Cardiac fibroblast (primary cell): ENCODE measurements at places on chromosomes 4 and X.

DNA sequence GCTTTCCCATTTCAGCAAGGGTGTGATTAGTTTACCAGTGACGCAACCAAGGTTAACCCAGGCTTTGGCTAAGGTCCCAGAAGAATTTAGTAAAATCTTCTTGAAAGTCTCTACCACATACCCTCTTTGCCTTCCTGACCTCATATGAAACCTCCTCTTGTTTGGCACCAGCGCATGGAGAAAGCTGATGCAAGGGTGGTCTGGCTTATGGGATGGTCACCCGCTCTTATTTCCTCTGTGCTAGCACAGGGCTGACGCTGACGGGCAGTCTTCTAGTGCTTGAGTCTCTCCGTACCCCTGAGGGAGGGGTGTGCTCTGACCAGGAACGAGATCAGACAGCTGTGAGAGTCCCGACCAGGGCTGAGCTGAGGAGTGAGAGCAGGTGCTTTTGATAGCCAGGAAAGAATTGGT lies 137.6 kb downstream of the TENM3 start:
- no peak for DNase-seq

DNA sequence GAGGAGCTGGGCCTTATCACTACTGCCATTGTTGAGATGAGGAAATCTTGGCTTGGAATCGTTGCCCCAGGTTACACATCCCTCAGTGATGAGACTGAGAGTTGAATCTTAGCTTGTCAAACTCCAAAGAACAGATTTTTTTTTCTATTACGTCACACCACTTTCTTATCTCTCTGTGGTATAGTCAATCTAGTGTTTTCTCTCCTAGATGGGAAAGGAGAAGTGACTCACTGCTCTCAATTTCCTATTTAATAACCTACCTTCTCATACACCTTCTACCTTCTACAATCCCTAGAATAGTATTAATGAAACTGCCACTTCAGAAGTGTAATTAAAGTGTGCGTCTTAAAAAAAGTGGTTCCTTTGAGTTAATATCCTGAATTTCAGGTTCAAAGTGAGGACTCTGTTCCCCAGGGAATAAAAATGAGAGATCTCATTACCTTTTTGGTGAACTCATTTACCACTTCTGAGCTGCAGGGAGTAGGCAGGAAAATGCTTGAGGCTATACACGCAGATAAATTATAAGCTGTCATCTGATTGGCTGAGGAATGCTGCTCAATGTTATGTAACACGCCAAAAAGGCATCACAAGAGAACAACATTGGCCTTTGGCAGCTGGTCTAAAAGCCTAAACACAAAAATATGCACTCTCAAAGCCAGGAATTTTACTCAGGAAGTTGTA lies 59.3 kb downstream of the MAD2L1 start:
- DNase-seq, result peak; percentile 90

GRCh38 chr4:136540747-136541146 lies 991.5 kb downstream of the PCDH18 start:
- no peak for DNase-seq

GRCh38 chr4:173017802-173018201 lies 150.8 kb upstream of the GALNT7 start:
- no peak for DNase-seq

DNA sequence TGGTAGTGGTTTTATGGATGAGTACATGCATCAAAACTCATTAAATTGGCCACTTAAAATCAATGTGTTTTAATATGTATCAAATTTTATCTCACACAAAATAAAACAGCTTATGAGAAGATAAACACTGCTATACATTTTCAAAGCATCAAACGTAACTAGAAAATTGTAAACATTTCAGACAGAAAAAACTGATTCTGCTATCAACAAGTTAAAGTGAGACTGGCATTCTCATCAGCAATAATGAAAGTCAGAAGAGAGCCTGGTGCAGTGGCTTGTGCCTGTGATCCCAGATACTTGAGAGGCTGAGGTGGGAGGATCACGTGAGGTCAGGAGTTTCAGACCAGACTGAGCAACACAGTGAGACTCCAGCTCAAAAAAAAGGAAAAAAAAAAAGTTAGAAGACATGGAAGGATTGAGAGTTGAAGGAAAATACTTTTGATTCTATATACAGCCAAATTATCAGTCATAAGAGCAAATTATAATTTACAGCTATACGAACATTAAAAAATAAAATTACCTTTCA lies 2.9 kb downstream of the TBCK start:
- no peak for DNase-seq

DNA sequence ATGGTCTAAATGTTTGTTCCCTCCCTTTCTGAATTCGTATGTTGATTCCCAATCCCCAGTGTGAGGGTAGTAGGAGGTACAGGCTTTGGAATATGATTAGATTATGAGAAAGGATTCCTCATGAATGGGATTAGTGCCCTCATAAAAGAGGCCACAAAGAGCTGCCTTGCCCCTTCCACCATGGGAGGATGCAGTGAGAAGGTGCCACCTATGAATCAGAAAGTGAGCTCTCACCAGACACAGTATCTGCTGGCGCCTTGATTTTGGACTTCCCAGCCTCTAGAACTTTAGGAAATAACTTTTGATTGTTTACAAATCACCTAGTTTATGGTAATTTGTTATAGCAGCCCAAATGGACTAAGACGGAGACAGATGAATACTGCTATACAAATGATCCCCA lies 3.6 kb downstream of the ATP10D start:
- DNase-seq, result no peak

DNA sequence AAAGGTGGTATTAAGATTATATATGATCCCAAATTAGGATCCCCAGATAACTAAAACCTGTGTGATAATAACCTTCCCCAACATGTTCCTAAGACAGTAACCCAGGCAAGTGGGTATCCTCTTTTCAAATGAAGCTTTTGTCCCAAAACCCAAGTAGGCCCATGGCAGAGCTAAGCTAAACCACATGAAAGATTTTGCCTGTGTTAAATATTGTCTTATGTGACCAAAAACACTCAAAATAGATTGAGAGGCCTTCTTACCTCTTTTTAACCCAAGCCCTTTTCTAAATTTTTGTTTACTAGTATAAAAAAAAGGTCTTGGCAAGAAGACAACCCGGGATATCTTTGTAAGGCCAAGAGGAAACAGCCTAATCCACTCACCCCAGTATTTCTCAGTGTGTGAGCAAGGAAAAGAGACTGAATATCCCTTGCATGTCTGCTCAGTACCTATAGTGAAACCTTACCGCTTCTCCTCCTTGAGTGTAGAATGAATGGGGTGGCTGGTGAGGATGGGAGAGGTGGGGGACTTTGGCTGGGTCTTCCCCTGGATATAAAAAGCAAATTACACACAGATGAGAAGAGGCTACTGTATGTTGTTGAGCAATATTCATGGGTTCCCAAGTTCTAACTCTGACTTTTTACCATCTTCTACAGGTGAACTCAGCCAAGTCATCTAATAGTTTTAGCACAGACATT lies 188.8 kb upstream of the BMP3 start:
- DNase-seq, result no peak

- no peak for DNase-seq
These were observed 15.0 kb upstream of the FRYL start for GRCh38 chr4:48795108-48795507.

DNA sequence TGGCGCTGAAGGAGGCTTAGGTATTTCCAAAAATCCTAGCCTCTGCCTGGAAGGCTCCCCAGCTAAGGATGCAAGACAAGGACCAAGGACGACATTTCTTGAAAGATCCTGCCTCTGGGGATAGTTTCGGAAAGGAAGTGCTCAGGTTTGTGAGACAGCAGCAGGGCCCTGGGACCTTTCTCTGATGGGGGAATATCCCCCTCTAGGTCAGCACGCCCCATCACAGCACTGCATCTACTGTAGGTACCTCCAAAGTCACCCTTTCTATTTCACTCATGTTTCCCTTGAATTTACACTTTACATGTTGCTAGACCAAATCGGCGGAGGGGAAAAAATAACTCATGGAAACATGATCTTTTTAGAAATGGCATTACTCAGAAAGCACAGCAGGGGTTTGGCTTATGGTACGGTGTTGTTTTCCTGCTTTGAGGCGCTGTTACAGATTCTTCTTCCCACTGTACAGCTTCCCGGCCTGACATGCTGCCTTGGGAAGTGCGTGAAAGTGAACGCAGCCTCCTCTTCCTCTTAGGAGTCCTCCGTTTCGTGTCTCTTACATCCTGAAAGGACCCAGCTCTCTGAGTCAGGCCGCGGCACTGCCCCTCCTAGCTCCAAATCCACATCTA lies 77.2 kb upstream of the DHRSX start:
- DNase-seq, result no peak

GRCh38 chrX:106566362-106566761 lies 45.4 kb upstream of the RADX start:
- no peak for DNase-seq

DNA sequence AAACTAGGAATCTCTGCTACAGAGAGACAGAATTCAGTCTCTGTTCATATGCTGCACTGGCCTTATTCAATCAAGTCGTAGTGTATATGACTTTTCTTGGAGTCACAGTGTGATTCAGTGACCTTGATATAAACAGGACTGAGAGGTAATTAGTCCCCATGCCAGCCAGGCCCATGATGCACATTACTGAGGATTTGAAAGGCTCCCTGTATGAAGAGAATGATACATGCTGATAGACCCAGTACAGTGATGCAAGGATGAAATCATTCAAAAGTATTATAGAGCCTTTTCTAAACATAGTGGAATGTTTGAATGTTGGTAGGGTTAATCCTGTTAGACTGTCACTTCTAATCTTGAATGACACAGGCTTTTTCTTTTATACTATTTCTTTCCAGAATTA lies 34.1 kb downstream of the ANXA3 start:
- no peak for DNase-seq

DNA sequence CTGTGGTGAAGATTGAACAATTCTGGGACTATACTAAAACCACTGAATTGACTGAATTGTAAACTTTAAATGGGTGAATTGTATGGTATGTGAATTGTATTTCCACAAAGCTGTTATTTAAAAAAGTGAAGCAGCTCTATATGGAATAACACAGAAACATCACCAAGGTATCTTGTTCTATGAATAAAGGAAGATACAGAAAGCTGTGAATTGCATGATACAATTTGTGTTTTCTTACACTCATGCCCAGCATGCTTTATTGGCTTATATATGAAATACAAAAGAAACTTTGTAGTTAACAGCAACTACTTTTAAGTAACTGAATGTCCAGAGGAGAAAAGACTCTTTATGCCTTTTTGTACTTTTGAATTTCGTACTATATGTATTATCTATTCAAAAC lies 11.5 kb downstream of the CBR4 start:
- DNase-seq, result no peak

GRCh38 chr4:143320113-143320512 lies 16.6 kb upstream of the GAB1 start:
- DNase-seq, result no peak
